NCI-H1930 (cell line): ENCODE measurements at places on chromosomes 12 and 14.

DNA sequence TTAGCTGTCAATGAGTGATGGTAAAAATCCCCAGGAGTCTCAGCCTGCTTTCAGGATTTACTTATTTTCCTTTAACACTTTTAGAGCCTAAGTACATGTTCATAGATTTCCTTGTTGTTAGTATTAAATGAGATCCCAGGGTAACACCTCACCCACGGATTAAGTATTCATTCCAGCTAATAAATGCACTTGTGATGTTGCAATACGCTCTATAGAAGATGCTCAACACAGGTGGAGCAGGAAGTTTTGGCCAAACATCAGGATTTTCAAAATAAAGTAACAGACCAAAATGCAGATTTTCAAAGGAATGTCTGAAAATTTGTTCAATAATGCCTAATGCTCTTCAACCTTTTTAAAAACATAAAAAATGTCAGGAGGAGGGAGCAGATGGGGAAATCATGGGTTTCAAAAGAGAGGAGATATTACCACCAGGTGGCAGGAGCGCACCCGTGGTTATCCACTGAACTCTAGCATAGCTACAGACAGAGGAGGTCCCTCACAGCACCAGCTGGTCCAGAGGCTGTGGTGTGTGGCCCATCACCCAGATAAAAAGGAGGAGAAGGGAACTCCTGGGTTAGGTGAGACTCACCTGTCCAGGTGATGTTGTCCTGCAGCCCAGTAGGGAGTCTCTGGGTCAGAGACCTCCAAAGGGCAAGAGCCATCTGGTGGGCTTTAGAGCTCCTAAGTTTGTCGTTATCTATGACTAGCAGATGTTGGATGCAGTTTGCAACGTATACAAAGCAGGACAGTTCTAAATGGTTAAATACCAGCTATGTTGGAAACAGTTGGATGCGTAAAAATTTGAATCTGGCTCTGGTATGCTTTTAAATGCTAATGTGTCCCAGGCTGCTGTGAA lies 1158.4 kb upstream of the TMEM132C start:
- DNase-seq = no peak

DNA sequence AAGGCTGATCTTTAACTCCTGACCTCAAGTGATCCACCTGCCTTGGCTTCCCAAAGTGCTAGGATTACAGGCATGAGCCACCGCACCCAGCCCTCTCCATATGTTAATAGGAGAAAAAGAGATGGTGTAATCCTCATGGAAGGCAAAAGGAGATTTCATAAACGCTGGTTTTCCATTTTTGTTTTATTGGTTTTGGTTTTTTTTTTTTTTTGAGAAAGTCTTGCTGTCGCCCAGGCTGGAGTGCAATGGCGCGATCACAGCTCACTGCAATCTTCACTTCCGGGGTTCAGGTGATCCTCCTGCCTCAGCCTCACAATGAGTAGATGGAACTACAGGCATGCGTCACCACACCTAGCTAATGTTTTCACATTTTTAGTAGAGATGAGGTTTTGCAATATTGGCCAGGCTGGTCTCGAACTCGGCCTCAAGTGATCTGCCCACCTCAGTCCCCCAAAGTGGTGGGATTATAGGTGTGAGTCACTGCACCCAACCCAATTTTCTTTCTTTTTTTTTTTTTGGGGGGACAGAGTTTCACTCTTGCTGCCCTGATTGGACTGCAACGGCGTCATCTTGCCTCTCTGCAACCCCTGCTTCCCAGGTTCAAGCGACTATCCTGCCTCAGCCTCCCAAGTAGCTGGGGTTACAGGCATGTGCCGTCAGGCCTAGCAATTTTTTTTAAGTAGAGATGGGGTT lies 8.1 kb downstream of the PTGES3 start:
- no peak for DNase-seq

GRCh38 chr14:82003426-82003825 lies 469.8 kb upstream of the SEL1L start:
- no peak for DNase-seq

DNA sequence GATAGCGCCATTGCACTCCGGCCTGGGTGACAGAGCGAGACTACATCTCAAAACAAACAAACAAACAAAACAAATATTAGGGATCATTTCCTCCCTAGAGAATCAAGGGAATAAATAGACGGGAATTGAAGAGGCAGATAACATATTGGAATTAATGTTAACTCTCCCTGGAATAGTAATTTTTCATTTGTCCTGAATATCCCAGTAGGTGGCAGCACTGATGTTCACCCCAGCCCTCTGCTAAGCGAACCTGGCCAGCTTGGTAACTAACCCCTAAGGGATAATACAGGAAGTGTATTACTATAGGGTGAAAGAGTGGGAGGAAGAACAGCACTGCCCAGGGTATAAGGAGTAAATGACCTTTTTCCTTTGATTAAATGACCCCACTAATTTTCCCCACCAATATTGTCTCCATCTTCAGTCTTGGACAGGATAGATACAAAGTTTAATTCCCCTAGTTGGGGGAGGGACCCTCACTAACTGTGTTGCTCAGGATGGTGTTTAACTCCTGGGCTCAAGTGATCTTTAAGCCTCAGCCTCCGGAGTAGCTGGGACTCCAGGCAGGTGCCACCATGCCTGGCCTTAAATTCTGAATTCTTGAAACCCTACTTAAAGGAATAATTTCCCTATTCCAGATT lies 40.5 kb downstream of the SLC2A14 start:
- DNase-seq = no peak

DNA sequence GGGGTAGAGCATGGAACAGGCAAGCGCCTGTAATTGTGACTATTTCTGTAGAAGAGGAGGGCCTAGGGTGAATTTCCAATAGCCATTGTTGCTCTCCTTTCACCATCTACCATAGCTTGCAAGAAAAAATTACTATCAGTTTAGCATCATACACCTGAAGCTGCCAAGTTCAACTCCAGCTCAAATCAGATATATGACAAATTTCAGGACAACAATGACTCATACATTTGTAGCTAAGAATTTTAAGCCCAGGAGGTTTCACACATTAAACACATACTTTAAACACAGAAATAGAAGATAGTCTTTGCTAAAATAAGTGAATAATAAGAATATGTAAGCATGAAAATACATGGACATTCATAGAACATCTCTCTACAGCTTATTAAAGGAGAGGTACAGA lies 17.6 kb upstream of the G2E3 start:
- no peak for DNase-seq

DNA sequence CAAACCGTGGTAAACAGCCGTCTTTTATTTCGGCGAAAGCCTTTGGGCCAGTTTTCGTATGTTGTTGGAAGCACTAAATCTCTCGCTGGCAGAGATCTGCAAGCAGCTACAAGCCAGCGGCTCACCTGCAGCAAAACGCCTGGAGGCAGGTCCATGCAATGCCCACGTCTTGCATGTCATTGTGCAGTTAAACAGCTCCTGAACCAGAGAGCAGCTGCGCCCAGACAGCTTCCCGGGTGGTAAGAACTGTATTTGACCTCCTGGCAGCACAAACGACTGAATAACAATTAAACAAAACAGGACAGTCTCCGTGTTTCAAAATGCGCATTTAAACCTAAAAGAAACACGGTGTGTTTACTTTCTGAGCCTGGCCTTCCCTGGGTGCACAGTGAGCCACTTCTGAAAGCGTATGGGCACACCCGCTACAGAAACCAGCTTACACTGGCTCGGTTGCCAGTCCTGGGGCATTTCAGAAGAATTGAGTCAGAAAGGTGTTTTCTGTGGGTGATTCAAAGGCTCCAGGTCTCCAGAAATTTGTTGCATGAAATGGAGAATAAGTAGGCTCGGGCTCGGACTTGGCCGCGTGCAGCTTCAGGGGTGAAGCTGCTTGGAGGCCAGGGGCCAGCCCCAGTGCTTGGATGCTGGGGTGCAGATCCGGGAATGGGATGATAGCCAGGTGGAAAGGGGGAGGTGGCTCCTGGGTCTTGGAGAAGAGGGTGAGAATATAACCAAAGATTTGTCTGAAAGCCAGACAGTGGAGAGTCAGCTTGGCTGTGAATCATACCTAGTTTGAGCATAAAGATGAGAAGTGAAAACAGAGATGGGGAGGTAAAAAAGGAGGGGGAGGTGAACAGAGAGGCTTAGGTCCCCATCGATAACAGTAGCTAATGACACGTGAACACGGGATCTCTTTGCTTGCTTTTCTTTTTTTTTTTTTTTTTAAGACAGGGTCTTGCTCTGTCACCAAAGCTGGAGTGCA lies 24.9 kb upstream of the FZD10 start:
- DNase-seq = no peak

DNA sequence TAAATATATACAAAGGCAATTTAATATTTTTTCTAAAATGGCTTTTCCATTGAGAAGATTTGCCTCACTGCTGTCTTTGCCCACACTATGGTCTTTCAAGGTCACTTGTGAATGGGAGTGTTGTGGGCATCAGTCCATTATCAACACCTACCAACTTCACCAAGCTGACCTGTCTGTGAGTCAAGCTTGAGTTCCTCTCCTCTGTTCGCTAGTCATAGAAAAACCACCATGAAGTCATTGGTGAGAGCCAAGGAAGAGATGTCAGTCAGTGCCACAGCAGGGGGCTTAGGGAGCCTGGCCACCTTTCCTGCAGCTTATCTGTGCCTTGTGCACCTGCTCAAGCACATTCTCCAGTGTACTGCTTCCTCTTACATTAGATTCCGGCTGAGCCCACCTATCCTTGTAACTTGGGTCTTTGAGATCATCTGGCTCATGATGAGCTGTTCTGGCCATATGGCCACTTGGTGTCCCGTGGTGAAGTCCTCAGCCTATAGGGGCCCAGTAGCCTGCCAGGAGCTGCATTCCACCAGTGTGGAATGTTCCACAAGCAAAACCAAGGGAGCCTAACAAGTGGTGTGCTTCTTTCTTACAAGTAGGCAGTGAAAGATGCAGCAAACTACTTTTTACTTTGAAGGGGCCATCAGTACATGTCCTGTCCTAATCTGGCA lies 80.8 kb upstream of the C12orf71 start:
- no peak for DNase-seq

DNA sequence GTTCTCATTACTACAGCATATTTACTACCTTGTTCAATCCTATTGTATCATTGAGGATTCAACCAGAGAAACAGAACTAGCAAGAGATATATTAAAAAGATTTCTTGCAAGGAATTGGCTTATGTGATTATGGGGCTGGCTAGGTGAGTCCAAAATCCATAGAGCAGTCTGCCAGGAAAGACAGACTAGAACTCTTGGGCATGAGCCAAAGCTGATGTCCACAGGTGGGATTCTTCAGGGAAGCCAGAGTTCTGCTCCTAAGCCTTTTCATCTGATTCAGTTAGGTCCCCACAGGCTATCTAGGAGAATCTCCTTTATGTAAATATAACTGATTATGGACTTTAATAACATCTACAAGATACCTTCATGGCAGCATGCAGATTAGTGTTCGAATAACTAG lies 26.0 kb downstream of the PELI2 start:
- no peak for DNase-seq

DNA sequence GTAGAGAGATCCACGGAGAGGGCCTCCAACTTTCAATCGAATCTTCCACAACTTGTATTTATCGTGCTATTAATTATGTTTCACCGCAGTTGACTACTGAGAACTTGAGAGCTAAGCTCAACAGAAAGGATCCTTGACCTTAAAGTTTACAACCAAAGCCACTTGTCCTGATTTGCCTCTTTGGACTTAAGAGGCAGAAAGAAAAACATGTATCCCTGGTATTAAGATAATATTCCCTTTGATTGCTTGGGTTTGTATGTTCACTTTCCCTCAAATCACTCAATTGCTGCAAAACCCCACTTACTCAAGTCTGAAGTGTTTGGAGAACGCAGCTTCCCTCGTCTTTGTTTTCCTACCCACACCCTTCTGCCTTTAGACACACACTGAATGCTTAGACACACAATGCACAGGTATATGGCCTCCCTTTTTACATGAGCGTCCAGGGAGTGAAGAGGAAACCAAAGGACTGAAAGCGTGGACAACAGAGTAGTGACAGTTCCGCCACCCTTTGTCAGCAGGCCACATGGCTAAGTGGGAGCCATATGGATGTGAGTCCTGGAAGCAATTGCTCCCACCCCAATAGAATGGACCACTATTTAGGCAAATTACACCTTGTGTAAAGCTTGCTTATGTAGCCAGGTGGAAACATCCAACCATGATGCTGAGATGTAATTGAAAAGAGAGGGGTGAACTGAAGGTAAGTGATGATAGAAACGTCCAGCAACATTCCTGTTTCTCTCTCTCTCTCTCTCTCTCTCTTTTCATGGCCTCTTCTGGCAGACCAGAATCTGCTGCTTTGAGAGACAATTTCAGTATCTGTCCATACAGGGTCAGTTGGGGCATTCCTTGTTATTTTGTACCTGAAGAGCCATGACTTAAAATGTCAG lies 1.4 kb upstream of the PKP2 start:
- peak; percentile 24 for DNase-seq

GRCh38 chr12:122003651-122004611 lies 17.8 kb upstream of the BCL7A start:
- DNase-seq = no peak

- DNase-seq = no peak
Measured at GRCh38 chr12:25135531-25136154, 59.3 kb downstream of the DNAI7 start.

DNA sequence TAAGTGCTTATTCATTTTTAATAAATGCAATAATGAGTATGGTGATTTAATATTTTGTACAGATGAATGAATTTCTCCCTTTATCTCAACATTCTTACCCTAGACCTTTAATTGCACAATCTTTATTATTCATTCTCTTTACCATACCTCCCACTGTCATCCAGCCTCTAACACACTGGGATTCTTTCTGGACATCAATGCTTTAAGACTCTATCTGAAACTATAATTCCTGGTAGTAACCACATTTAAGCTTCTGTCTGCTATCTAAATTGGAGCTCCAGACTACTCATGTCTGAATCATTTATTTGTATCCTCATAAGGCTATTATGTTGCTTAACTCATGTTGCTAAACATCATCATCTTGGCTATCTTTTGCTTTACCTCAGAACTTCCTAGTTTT lies 270.2 kb downstream of the ALG10B start:
- no peak for DNase-seq

DNA sequence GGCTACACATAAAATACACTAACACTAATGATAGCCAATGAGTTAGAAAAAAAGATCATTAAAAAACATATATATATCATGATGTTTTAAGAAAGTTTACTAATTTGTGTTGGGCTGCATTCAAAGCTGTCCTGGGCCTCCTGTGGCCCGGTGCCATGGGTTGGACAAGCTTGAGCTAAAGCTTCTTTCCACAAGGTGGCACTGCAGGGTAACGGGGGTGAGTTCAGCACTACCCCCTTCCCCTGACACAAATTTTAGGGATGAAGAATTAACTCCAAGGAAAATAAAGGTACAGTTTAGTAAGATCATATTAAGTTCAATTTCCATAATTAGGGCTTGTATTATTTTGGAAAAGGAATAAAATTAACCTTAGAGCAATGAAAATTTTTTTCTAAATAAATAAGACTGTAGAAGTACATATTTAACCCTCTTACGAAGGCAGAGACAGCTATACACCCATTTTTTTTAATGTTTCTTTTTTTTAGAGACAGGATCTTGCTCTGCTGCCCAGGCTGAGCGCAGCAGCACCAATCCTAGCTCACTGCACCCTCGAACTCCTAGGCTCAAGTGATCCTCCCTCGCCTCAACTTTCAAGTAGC lies 38.9 kb downstream of the PPP1R13B start:
- peak; percentile 36 for DNase-seq

DNA sequence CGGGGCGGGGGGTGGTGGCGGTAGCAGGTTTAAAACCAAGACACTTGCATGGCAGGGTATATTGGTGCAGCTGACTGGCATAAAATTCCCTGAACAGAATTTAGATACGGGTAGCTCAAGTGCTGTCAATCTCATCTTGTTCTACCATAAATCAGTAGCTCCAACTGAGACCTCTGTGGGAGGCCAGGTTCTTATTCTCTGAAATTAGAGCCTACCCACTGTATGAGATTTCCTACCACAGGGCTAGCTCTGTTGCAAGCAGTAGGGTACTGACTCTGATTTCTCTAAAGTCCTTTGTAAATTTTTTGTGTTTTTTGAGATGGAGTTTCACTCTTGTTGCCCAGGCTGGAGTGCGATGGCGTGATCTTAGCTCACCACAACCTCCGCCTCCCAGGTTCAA lies 3.3 kb upstream of the RPLP0 start:
- no peak for DNase-seq
